ENCODE measurements at places on chromosomes 4 and X.

DNA sequence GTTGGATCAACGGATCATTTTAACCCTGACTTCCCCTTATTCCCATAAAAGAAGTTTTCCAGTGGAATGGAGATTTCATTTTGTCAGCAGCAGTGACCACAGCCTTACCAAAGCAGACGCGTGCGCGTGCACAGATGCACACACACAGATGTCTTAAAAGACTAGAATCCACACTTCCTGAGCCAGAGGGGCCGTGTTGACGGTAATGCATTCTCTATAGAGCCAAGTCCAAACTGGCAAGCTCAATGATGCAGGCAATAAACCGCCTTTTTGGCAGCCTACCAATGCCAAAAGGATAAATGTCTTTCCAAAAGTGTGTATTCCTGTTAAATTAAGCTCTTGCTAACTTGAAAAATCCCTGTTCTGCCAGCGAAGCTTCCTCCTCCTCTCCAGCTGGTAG is 18.8 kb upstream of the CLDN34 start:
- peak; percentile 32 for DNase-seq

GRCh38 chrX:108537005-108537404 is 97.4 kb downstream of the COL4A5 start:
- peak; percentile 15 for DNase-seq

DNA sequence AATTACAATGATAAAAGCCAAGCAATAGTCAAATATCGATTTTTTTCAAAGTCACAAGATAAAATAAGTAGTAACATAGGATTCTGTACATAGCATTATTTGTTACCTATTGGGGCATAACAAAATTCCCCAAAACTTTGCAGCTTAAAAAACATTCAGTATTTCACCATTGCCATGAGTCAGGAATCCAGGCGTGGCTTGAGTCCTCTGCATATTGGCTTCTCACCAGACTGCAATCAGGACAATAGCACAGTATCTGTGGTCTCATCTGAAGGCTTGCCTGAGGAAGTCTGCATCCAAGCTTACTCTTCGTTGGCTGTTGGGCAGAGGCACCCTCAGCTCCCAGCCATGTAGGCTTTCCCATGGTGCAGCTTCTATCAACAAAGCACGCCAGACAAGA is 6.2 kb upstream of the CTBP1 start:
- no peak for DNase-seq

GRCh38 chrX:37922928-37923327 is 75.6 kb upstream of the DYNLT3 start:
- DNase-seq = no peak

GRCh38 chr4:83885256-83886182 is 349.6 kb downstream of the GPAT3 start:
- no peak for DNase-seq

DNA sequence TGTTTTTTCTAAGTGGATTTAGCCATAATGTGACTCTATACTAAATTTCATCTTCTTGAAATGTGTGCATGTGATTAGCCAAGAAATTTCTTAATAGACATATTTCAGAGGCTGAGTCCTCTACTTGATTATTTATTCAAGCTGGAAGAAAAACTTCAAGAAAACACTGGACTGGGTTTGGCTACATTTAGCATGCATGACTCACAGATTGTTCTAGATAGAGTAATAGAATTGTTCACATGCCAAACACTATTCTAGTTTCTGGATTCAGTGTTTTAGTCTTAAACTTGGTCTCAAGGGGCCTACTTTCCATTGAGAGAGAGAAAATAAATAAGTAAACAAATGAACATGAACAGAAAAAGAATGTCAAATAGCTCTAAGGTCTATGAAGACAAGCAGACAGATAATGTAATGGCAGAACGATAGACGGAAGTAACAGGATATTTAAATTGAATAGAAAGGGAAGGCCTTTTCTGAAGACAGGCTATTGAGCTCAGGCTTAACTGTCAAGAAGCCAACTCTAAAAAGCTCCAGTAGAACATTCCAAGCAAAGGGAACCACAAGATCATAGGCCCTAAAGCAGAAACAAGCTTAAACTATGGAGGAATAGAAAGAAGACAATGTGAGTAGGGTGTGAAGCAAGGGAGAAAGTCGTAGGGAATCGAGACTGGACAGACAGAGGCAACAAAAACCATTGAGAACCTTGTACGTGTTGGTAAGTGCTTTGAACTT is 104.6 kb downstream of the TMEM144 start:
- peak; percentile 98 for DNase-seq

GRCh38 chrX:10833299-10834169 is 213.1 kb upstream of the MID1 start:
- peak; percentile 33 for DNase-seq

DNA sequence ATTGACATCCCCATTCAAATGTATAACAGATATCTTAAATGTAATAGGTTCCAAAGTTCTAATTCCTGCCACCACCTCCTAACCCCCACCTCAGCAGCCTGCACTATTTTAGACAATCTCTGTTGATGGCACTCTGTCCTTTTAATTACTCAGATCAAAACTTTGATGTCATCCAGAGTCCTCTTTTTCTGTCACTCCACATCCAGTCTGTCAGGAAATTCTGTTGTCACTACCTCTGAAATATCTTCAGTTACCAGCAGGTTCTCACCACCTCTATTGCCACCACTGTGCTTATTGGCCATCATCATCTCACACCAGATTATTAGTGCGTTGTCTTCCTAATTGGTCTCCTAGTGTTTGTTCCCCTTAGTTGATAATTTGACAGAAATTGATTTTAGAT is 76.2 kb downstream of the PTPN13 start:
- DNase-seq = no peak

DNA sequence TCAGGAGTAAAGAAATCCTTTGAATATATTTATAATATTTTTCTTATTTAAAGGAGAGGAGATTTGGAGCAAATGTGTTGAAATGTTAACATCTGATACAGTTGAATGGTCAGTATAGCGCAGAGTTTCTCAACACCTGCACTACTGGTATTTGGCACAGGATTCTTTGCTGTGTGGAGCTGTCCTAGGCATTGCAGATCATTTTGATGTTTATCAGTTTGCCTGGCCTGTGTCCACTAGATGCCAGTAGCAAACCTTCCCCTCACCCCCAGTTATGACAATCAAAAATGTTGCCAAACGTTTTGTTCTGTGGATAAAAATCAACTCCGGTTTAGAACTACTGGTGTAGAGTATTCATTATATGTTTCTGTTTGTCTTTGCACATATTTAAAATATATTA is 765.3 kb upstream of the SLIT2 start:
- no peak for DNase-seq

- no peak for DNase-seq
These were observed 200.7 kb downstream of the SOWAHB start for GRCh38 chr4:76697129-76697803.

DNA sequence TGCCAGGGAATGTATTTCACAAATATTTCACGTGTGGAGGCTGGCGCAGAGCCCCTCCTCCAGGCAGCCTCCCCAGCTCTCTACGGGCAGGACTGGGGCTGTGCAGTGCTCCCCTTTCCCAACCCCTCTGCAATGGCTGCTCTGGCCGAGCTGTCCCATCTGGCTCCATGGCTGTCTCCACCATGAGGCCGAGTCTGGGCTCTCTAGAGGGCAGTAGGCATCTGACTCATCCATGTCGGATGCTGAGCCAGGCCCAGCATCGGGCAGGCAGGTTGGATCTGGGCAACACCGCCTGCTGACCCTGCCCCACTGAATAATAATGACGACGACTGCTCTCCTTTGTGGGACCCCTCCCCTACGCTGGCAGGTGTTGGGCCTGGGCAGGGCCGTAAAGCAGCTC is 11.0 kb upstream of the SH3TC1 start:
- no peak for DNase-seq

GRCh38 chrX:106730401-106730800 is 3.9 kb downstream of the RNF128 start:
- DNase-seq = peak; percentile 1

DNA sequence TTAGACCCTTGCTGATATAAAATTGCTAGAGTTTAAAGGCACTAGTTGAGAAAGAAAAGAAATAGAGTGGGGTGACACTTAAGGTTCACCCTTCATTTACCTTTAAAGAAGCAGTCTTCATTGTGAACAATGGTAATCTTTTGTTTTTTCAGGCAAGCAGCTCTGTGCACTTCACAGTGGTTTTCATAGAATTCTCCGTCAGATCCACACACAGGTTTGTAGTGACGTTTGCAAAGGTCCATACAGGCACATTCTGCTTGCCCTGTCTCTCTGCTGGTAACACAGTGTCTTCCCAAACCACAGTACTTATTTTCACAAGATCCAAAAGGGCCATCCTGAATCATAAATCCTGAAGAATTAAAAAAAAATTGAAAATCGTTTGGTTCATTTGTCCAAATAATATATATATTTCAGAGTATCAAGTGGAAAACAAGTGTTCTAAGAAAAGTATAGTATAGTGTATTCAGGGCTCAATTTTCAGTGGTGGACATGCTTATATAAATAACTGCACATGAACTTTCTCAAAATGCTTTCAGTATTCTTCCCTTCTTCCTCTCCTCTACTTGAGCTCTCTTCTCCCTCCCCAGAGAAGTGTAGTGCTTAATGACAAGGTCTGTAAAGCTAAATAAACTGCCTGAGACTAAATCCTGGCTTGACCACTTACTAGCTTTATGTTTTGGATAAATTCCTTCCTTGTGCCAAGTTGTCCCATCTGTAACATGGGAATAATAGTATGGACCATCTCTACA is 243.3 kb downstream of the FSTL5 start:
- no peak for DNase-seq

- no peak for DNase-seq
These were observed 66.4 kb upstream of the BRS3 start for GRCh38 chrX:136421338-136421737.

DNA sequence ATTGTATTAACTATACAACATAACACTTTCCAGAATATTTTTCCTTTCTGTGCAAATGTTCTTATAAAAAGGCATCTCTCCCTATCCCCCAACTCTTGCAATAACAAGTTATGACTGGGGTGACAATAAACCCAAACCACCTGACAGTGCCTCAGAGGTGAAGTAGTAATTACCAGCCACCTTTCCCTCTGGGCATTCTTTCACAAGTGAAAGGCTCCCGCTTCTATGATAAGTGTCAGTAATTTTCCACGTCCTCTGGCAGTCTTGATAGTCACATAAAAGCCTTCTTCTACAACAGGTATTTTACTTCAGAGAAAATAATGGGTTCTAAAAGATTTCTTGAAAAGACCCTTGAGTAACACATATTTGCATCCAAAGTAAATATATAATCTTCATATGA is 82.7 kb downstream of the MANBA start:
- DNase-seq = no peak

- DNase-seq = no peak
These were observed 46.6 kb upstream of the MAMLD1 start for GRCh38 chrX:150316564-150316963.

- DNase-seq = no peak
These were observed 902.1 kb upstream of the NDST4 start for GRCh38 chr4:116015549-116015948.

GRCh38 chr4:182019148-182019652 is 224.0 kb upstream of the TENM3 start:
- no peak for DNase-seq

- no peak for DNase-seq
These were observed 792 bp downstream of the ADRA2C start for GRCh38 chr4:3766785-3767569.

DNA sequence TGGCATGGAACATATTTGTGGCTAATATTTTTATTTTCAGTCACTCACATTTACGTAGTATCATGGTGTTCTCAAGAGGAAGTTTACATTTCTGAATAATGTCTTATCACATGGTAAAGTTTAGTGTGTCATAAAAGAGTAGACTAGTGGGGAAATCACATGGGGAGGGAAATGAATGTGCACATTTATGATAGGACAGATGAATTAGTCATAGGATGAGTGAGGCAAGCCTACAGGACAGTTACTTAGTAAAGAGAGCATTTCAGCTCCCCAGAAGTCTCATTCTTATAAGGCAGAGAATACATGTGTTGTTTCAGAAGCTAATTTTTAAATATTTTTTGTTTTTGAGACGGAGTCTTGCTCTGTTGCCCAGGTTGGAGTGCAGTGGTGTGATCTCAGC is 6.2 kb downstream of the GK start:
- peak; percentile 89 for DNase-seq

GRCh38 chr4:26489101-26489985 is 941 bp downstream of the CCKAR start:
- DNase-seq = no peak

GRCh38 chr4:153207567-153207966 is 3.3 kb downstream of the TRIM2 start:
- peak; percentile 15 for DNase-seq
